ENCODE measurements at places on chromosomes 2 and 18.

- DNase-seq, result no peak
These were observed 60.5 kb downstream of the SMCHD1 start for GRCh38 chr18:2715990-2716389.

DNA sequence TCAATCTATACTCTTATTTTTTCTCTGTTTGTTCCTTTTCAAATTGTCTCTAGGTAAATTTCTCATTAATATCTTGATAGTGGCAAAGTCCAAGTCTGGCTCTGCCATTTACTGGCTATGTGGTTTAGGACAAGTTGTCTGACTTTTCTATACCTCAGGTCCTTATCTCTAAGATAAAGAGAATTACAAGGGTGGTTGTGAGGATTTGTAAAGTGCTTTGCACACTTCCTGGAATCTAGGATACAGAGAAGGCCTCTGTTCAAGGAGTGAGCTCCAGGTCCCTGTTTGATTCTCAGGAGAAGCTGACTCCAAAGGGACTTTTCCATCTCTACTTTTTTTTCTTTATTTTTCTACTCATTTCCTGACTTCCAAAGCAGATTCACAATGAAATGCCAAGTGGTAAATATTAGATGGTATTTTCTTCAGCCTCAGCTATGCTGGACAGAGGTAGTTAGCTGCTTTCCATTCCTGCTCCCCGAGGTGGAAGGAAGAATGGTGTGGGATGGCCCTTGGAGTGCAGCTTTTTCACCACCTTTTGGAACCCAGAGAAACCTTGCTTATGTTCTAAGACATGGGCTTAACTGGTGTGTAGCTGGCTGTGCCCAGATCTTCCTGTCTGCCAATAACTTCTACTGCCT is 90.5 kb downstream of the GALNT1 start:
- no peak for DNase-seq

- no peak for DNase-seq
These were observed 2.1 kb downstream of the TRIB2 start for GRCh38 chr2:12718711-12719399.

GRCh38 chr2:235191978-235192377 is 240.2 kb downstream of the SH3BP4 start:
- DNase-seq, result no peak

GRCh38 chr2:85951351-85952067 is 62.7 kb upstream of the ST3GAL5 start:
- no peak for DNase-seq

GRCh38 chr2:61425605-61426155 is 45.2 kb downstream of the USP34 start:
- DNase-seq, result no peak

DNA sequence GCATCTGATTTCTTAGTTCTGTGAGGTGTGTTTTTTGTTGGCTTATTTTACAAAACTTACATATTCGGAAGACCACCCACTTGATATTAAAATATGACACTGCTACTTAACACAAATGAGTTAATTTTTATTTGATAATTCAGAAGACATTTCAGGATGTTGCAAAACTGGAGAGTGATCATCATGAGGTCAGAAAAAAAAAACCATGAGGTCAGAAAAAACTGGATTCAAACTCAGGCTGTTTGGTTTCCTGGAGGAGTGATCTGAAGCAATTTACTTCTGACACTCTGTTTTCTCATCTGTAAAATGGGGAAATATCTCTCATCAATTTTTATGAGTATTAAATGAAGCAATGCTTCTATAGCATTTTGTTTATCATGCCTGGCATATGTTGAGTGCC is 1.8 kb upstream of the CCBE1 start:
- DNase-seq, result no peak

- no peak for DNase-seq
These were observed 948.6 kb upstream of the CHAC2 start for GRCh38 chr2:52818958-52819357.

DNA sequence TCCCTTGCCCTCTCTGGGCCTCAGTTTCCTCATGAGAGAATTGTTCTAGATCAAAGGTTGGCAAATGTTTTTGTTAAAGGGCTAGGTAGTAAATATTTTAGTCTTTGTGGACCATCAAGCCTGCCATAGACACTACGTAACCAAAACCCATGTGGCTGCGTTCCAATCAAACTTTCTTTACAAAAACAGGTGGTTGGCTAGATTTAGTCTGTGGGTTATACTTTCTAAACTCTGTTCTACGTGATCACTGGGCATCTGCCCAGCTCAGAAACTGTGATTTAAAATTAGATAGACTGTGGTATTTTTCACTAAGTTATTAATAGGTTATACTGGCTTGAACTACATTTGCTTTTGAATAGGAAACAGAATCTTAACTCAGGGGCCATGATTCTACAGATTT is 149.8 kb upstream of the DCC start:
- no peak for DNase-seq

- no peak for DNase-seq
These were observed 1.6 kb downstream of the CNDP2 start for GRCh38 chr18:74497778-74498177.

- DNase-seq, result no peak
These were observed 6.7 kb downstream of the UXS1 start for GRCh38 chr2:106187273-106187891.

- no peak for DNase-seq
These were observed 172.8 kb downstream of the RNF144A start for GRCh38 chr2:7089898-7090510.

DNA sequence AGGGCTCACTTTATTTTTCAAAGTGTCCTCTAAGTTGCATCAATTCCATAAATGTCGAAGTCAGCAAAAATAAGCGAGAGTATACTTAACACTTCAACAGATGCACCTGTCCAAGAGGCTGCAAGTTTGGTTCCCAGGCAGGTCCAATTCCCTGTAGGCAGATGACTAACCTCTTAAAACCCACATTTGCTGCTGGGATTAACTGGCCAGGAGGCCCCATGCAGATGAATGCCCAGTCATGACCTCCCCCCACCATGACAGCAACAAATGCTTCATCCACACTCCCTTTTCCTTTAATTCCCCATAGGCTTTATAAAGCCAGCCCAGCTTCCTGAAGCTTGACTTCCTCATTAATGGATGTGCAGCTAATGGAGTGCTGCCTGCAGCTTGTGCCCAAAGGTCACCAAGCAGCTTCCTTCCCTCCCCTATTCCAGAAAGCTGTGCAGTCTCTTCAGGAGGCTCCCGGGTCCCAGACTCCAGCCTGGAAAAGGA is 35.7 kb downstream of the REEP1 start:
- no peak for DNase-seq

DNA sequence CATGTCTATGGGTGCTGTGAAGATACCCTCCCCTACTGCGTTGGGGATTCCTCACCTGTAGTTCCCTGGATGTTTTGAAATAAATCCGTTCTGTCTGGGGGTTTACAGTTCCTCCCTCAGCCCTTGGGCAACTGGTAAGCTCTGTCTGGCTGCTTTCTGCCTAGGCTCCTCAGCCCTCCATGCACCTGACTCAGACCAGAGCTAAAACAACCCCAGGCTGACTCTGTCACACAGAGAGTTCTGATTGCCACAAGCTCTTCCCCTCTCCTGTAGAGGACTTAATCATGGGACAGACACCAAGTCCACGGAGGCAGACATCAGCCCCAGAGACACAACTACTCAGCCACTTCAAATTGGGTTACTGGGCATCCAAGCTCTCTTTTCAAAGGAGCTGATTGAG is 6.3 kb downstream of the VIT start:
- no peak for DNase-seq

- DNase-seq, result no peak
These were observed 542.8 kb upstream of the ID2 start for GRCh38 chr2:8138923-8139667.

- DNase-seq, result no peak
These were observed 215.3 kb downstream of the RND3 start for GRCh38 chr2:150271952-150272802.

DNA sequence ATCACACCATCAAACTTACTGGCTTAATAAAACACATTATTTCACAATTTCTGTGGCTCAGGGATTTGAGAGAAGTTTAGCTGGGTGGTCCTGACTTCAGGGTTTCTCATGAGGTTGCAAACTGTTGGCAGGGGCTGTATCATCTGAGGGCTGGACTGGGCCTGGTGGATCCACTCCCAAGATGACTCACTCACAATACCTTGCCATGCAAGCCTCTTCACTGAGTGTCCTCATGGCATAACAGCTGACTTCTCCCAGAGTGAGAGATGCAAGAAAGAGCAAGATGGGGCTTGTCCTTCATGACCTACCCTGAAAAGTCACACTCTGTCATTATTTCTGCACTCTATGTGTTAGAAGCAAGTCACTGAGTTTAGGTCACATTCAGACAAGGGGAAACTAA is 73.8 kb downstream of the AQP4 start:
- DNase-seq, result no peak

DNA sequence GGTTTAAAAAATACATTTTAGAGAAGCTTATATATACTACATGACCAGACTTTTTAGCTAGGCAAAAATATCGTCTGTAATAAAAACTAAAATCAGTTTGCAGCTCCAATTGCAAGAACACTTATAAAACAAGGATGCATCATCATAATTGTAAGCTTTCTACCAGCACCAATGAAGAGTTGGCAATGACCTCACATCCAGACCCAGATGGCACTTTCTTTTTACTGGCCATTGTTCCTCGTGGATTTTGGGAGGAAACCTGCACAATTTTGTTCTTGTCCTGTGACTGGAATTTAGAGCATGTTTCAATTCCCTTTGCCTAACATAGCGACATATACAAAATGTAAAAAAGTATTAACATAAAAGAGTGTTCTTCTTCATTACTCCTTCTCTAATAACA is 174.3 kb downstream of the ZNF521 start:
- no peak for DNase-seq

GRCh38 chr2:44470151-44470550 is 108.4 kb downstream of the CAMKMT start:
- no peak for DNase-seq

DNA sequence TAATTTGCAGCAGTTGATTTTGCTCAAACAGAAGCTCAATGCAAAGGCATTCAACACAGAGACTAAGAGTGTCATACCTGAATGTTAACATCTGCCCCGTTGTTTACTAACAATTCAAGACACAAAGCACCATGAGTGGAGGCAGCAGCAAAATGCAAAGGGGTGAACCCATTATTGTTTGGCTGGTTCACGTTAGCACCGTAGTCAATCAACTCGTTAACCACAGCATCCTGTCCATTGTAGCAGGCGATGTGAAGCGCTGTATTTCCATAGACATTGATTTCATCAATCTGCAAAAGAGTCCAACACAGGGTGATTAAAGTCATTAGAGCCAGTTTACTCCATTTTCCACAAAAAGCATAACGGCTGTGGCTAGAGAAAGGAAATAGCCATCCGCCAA is 189.3 kb downstream of the ANKRD44 start:
- DNase-seq, result no peak

DNA sequence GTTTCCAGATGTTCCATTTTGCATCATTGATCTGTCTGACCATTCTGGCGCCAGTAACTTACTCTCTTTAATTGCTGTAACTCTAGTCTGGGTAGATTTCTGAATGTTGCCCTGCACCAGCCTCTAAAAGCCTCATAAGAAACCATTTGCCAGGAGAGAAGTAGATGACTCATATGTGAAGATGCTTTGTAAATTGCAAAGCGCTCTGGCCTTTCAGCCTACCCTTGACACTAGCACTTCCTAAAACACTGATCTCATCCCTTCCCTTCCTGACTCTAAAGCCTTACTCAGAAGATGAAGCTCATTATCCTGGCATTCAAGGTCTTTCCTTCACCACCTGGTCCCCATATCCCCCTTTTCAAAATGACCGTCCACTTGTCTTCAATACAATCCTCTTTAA is 193.2 kb upstream of the MEX3C start:
- DNase-seq, result no peak

DNA sequence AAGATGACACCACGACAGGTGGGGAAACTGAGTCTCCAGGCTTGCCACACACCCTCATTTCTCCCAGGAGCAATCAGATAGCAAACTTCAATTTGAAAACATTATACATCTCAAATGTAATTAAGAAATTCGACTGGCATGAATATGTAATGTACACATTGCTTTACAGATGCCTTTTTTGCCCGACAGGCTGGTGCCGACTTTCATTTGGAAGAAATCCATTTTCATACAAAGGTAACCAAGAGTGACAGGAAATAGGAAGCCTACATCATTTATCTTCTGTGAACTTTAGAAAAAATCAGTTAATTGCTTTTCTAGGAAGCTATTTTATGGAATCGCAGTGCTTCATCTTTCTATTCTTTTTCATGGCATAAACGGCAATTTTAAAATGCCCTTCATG is 140.3 kb downstream of the AFF3 start:
- DNase-seq, result no peak

GRCh38 chr18:66780609-66781008 is 176.7 kb upstream of the CDH19 start:
- DNase-seq, result no peak

GRCh38 chr2:179263015-179263414 is 1.6 kb downstream of the SESTD1 start:
- DNase-seq, result no peak

GRCh38 chr2:147499785-147500184 is 345.0 kb upstream of the ACVR2A start:
- no peak for DNase-seq

- DNase-seq, result no peak
These were observed 141.0 kb downstream of the THADA start for GRCh38 chr2:43454791-43455190.

DNA sequence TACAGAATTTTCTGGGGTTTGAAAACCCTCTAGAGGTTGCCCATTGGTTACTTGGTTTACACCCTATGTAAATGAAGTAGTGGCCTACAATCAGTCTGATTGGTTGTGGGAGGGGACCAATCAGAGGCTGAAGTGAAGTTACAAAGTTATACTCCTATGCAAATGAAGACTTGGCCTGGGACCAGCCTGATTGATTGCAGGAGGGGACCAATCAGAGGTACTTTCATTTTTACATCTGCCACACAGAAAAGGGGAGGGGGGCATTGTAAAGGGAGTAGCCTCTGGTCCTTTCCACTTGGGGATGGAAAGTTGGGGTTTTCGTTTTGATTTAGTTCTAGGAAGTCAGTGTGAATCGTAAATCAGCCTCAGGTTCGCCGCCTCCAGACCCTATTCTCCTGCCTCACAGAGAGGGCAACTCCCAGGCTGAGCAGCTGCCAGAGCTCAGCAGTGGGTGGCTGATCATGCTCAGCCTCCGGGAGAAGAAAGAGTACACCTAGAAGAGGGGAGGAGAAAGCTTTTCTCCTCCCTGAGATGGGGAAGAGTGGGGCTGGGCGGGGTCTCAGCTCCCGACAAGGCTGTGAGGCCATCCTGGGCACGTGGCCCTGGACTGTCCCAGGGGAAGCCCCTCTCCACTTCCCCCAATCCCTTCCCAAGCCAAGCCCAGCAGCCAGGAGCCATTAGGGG is 372.5 kb downstream of the GALR1 start:
- DNase-seq, result no peak

DNA sequence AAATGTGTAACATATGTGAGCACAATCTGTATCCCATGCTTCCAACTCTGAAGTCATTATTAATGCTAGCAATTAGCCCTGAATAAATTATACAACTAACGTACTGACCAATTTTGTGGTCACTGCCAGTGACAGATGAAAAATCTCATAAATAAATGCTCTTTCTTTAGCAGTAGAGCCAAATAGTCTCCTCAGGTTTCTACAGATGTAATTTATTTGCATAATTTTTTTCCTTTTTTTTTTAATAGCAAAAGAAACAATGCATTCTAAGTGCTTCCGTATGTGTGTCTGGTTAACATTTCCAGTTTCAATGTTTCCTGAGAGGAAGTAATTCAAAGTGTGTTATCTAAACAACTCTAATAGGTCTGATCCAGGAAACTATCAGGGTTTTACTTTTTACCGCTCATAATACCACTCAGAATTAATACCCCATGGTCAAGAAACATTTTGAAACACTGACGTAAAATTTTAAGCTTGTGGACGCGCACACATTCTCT is 108.4 kb downstream of the MEP1B start:
- DNase-seq, result no peak
